Fibroblast of gingiva (primary cell): ENCODE measurements at places on chromosomes 6 and 20.

GRCh38 chr20:62151225-62151624 is 7.7 kb downstream of the SS18L1 start:
- DNase-seq: no peak

- no peak for DNase-seq
Observed at GRCh38 chr6:101876431-101876830, 482.9 kb downstream of the GRIK2 start.

- DNase-seq: peak; percentile 6
Observed at GRCh38 chr6:147758303-147758702, 249.8 kb downstream of the SAMD5 start.

DNA sequence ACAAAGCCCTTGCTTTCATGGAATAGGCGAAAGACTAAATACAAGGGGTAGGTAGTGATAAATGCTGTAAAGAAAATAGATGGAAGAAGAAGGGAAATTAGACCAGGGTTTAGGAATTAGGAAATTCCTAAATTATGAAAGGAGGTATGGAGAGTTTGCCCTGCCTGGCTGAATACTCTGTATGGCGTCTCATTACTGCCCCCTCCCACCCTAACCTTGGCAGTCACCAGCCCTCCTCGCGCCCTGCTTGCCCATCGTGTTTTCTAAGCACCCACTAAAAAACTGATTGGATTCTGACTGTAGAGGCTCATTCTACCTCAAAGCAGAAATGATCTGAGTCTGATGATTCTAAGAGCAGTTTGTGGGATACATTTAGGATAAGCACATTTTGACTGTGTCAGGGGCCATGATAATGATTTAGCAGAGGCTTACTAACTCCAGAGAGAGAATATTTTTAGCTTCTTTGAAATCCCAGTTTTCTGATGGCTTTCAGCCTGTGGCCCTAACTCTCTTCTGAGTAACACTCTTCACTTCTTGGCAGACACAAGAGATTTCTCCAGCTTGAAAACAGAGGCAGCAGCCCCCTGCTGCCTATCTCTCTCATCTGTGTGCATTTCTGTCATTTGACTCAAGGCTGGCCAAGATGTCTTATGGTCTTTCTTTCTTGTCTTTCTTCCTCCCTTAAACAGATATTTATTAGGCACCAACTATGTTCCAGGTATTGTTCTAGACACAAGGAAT is 1.4 kb upstream of the CHD6 start:
- DNase-seq: no peak

DNA sequence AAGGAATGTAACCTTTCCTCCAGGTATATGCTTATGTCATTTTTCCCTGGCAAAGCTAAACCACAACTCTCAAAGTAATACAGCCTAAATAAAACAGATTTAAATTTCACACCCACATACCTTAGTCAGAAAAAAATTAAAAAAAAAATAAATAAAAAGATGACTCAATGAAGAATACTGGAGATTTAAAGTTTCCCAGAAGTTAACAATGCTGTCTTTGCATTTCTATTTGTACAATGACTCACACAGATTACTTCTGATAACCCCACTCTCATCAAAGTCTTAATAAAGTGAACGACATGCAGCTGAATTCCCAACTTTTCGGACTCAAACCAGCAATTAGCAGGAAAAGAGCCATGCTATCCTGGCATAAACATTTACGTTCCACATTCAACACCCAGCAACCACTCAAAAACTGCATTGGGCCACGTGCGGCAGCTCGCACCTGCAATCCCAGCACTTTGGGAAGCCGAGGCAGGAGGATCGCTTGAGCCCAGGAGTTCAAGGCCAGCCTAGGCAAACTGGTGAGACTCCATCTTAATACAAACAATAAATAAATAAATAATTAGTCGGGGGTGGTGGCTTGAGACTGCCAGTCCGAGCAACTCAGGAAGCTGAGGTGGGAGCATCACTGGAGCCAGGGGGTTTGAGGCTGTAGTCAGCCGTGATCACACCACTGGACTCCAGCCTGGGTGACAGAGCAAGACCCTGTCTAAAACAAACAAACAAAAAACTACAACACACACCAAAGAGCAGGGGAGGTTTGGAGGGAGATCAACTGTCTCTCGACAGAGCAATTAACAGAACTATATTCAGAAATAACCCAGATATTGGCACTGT is 130.5 kb downstream of the WDR27 start:
- DNase-seq: no peak

DNA sequence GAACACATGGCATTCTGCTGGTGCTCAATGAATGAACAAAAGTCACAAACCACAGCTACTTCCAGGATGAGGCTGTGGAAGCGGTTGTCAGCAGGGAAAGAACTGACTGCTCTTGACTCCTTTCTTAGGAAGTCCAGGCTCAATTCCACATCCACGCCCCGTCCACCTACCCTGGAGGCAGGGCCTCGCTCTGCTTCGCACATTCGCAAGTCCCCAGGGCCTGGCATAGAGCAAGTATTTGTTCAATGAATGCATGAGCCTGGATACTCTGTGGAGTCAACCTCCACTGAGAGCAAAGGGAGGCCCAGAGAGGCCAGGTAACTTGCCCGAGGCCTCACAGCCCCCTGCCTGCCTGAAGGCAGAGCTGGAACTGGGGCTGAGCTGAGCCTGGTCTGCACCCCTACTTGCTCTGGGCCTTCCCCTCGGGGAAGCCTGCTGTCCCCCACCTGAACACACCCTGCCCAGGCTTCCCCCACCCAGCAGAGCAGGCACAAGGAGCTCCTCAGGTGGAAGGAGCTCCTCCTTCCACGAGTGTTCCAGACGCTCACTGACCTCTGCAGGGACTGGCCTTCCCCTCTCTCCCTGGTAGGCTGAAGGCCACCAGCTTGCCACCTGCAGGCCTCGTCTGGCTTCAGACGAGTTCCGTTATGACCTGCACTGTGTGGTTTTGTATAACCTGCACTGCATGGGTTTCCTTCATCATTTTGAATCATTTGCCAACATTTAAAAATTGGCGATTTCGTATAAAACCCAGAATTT is 119.3 kb upstream of the PTPN1 start:
- DNase-seq: no peak

DNA sequence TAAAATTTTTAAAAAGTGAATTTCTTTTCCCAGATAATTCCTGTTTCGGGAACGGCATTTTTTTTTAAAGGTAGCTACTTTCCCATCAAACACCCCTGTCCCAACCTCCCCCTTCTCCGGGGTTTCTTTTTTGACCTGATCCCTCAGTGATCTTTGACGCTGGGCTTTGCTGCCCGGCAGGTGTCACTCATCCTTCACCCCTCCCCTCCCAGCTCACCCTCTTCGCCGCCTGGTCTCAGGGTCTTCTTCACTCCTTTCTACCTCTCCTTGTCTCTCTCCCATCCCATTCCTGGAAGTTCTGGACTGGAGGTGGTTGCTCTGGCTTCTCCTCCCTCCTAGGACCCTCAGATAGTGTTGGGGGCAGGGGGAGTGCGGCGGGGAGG is 329 bp upstream of the GPR6 start:
- no peak for DNase-seq

- DNase-seq: no peak
Observed at GRCh38 chr6:298233-299103, 6.2 kb downstream of the DUSP22 start.

- DNase-seq: no peak
Observed at GRCh38 chr20:3353646-3354045, 53.8 kb downstream of the DNAAF9 start.

GRCh38 chr6:170282512-170283158 is 8.2 kb downstream of the DLL1 start:
- DNase-seq: no peak

DNA sequence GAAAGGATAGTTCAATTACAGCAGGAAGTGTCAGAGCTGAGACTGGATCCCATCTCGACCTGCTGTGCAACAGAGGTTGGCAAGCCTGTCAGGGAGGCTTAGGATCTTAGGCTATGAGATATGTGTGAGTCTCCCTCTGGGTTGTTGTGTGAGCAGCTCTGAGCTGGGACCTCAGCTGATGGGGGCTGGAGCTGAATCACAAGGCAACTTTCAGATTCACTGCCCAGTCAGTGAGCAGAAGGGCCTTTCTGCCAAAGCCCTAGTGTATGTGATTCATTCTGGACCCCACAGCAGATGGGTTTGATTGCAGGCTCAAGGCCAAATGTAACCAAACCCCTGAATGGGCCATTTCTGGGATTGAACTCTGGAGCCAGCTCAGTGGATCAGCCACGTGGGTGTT is 4.5 kb downstream of the PI3 start:
- DNase-seq: no peak

DNA sequence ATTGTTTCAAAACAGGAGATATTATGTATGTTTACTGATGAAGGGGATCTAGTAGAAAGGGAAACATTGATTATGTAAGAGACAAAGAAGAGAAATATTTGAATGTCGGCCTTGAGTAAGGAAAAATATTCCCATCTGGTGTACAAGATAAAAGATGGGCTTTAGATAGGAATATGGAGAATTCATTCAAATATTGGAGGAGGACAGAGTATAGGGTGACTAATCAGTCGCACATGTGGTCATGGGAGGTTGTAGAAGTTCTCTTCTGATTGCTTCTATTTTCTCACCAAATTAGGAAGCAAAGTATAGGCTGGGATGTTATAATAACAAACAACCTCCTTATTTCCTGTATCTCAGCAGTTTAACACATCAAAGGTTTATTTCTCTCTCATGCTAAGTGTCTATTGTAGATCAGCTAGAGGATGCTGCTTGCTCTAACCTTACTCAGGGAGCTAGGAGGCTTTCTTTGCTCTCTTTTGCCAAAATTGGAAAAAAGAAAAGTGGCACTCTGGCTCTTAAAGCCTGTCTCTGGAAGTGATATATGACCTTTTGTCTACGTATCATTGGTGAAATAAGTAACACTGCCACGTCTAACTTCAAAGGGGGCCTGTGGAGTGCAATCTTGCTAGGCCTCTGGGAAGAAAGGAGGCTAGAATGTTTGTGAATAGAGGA is 1.2 kb upstream of the HDDC2 start:
- DNase-seq: no peak

DNA sequence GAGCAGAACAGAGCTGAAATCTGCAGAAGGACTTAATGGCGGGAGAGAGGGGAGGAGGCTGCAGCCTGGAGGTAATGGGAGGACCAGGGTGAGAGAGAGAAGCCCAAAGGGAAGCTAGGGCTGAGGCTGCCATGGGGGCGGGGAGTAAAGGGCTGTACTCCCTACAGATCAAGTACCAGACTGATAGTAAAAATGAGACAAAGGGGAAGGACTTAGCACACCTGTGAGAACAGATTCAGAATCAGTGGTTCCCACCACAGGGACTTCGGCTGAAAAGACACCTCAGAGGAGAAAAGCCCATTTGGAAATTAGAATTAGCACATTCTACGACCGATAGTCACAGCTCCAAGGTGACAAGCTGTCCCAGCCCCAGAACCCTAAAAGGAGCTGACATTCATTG is 6.4 kb upstream of the TBXT start:
- no peak for DNase-seq

GRCh38 chr6:168583126-168583525 is 142.1 kb downstream of the SMOC2 start:
- DNase-seq: no peak

- no peak for DNase-seq
Observed at GRCh38 chr6:103101267-103101666, 1707.8 kb downstream of the GRIK2 start.

GRCh38 chr6:78593898-78594667 is 273.3 kb upstream of the IRAK1BP1 start:
- DNase-seq: no peak

DNA sequence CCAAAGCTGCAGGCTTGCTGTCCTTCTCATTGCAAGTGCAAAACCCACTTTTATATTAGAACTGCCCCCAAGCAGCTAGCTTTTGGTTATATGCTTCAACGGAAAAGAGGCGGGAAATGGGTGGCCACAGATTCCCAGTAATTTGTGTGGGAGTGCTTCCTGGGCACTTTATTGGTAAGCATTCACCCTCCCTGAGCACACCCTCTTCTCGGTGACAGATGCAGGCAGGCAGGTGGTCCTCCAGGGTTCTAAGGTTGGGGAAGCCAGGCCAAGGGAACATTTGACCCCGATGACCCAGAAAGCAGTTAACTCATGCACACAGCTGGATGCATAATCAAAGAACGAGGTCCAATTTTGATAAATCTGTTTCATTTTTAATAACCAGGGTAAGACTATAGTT is 29.1 kb downstream of the PRDM1 start:
- no peak for DNase-seq
